ENCODE measurements at places on chromosomes 5 and 9.
A peak's percentile ranks its signal among the peaks of the same experiment; 100 is the strongest.

DNA sequence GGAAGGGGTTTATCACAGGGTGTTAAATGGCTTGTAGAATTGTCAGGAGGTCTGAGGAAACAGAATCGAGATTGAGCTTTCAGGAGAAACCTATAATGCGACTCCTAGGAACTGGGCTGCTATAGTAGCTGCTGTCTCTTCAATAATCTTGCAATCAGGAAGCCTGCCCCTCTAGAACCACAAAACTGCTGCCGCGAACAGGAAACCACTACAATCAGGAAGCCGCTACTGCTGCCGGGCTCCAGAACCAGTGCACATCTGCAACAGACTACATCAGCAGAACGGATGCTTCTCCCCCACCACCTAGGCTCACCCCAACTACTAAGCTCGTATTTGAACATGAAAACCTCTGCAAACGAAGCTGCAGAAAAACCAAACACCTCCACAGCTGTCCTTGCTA lies 31.6 kb downstream of the TNFSF8 start:
- peak; percentile 16 for DNase-seq

- DNase-seq = no peak
Measured at GRCh38 chr5:135437422-135437795, 9.7 kb downstream of the DCANP1 start.

DNA sequence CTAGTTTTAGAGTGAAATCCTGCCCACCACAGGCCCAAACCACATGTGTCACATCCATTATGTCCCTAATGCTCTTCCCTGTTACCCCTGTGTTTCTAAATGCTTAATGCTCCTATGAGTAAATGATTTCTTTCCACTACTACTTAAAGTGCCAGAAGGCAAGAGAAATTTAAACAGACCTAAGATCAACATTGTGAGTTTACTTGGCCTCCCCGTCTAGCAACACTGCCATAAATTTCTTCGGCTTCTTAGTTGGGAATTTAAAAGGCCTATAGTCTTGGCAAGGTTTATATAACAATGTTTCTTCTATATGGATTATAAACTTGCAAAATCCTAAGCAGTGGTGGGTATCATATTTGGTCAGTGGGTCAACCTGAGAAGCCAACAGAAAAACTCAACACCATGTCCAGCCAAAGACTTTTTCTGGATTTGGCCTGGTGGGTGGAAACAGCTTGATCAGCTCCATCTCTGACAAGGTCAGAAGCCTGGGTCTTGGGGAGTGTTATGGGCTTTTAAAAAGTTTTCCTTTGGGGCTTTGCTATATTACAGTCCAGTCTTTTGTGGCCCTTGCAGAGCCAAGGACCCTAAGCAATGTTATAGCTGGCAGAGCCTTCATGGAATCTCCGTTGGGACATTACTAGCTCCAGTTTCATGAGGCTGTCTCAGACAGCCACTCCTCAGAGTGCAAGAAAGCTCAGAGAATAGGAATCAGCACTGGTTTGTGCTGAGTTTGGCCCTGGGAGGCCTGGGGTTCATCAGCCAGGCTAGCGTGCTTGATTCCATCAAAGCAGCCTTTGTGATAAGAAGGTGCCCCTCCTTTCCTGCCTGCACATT lies 119.8 kb downstream of the PRDM6 start:
- DNase-seq = no peak

DNA sequence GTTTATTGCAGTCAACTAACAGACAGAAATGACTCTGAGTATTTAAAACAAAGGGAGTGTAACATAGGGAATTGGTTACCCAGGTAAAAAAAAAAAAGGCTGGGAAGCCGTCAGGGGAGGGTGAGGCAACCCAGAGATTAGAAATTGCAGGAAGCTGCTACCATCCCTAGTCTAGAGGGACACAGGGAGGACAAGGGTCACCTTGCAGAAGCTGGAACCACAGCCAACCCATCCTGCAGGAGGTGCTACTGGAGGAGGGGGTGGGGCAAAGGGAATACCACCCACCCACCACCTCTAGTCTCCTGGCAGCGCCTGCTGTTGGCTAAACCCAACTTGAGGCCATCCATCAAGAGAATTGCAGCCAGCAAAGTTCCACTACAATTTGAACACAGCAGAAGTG lies 6.5 kb downstream of the CAST start:
- DNase-seq = no peak

- no peak for DNase-seq
Measured at GRCh38 chr5:112614986-112615385, 122.7 kb upstream of the APC start.

DNA sequence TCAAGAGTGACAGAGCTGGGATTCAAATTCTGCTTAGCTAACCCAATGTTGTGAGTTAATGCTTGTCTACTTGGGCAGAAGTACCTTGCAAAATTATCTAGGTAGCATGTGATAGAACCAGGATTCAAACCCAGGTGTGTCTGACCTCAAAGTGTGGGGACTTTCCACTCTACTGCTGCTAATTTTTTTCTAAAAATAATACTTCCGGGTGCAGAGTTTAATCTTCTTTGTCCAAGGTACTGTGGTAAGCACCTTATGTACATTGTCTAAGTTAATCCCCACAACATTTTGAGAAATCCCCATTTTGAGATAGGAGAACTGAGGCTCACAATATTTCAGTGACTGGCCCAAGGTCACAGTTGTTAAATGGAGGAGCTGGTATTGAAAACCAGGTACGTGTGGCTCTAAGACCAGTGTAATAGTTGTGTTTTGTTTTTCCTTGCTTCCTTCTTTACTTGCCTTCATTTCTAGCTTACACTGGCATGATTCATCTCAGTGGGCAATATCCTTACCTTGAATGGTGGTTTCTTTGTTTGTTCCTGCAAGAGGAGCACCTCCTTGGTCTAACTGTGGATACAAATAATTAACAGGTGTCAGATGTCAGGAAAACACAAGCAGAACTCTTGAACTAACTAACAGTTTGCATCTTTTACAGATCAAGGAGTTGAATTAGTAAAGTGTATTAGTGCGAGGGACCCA lies 7.5 kb downstream of the ALDOB start:
- DNase-seq = no peak

Measured in hindlimb muscle (tissue), 1 donor.